ENCODE measurements at places on chromosomes 1 and 21.

GRCh38 chr1:228212415-228212965, 4.6 kb downstream of the OBSCN start:
- DNase-seq, result no peak

- DNase-seq, result no peak
Measured at GRCh38 chr1:198007687-198008607, 90.8 kb downstream of the LHX9 start.

DNA sequence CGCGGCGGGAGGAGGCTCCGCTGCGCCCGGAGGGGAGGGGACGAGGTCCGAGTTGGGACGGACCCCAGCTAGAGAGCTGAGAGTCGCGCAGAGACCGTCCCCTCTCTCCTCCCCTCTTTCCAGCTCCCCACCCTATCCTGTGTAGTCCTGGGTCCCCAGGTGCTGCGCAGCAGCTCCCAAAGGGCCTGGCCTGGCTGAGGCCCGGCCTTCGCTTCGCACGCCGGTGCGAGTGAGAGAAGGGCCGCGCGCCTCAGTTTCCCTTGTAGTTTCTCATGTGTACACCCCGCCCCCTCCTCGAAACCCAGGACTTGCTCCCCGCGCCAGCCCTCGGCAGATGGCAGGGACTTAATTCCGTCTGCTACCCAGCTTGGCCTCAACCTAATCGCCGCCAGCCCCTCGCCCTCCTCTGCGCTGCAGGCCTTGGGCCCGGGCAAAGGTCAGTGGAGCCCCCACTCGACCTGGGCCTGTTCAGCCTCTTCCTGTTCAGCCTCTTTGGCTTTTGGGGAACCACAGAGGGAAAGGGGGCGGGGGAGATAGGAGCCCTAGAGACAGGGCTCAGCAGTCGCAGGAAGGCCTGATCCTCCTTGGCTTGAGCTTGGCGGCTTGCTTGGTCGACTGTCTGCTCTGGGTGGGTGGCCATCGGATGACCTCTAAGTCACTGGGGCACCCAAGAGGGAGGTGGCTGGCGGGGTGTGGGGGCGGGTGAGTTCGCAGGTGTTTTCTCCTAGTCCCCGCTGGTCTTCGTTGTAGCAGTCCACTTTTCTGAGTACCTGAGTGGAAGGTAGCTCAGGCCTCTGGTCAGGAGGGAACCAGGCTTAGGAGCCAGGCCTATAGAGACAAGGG, 1.0 kb downstream of the ZNF687 start:
- DNase-seq, result no peak

- DNase-seq, result no peak
Measured at GRCh38 chr1:243505986-243506689, 250.3 kb downstream of the SDCCAG8 start.

GRCh38 chr1:167450843-167451242, 67.5 kb downstream of the CD247 start:
- no peak for DNase-seq

DNA sequence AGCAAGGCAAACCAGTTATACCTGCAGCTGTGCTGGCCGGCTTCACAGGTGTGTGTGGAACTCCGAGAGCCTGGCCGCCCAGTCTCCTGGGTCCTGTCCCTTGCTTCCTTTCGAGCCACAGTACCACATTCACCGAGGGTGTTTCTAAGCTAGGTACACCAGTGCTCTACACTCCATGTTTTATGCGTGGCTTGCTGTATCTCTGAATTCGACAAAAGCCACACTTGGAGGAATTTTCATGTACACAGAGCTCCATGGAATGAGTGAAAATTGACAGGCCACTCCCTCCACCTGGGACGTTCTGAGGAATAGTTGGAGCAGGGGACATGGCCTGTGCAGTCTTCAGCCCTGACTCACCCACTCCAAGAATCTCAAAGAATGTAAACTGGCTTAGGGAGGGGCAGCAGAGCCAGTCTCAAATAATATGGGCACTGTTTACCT, 14.0 kb downstream of the ETS2 start:
- no peak for DNase-seq

GRCh38 chr1:81174052-81174451, 626.7 kb upstream of the ADGRL2 start:
- no peak for DNase-seq

DNA sequence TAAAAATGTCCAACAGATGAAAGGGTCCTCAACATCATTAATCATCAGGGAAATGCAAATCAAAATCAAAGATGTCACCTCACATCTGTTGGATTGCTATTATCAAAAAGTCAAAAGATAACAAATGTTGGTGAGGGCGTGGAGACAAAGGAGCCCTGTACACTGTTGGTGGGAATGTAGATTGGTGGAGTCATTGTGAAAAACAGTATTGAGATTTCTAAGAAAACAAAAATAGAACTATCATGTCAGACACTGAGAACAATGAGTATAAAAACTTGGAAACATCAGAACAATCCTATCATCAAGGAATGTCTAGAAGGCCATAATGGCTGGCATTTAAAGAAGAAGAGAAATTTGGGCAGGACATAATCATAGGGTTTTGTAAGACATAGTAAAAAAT, 209.2 kb upstream of the PTGFR start:
- no peak for DNase-seq

- peak; percentile 24 for DNase-seq
Measured at GRCh38 chr1:2414297-2414958, 2.1 kb upstream of the PEX10 start.

GRCh38 chr1:109231066-109231465, 17.3 kb downstream of the SARS1 start:
- no peak for DNase-seq

GRCh38 chr1:231684356-231685244, 58.0 kb downstream of the DISC1 start:
- no peak for DNase-seq

DNA sequence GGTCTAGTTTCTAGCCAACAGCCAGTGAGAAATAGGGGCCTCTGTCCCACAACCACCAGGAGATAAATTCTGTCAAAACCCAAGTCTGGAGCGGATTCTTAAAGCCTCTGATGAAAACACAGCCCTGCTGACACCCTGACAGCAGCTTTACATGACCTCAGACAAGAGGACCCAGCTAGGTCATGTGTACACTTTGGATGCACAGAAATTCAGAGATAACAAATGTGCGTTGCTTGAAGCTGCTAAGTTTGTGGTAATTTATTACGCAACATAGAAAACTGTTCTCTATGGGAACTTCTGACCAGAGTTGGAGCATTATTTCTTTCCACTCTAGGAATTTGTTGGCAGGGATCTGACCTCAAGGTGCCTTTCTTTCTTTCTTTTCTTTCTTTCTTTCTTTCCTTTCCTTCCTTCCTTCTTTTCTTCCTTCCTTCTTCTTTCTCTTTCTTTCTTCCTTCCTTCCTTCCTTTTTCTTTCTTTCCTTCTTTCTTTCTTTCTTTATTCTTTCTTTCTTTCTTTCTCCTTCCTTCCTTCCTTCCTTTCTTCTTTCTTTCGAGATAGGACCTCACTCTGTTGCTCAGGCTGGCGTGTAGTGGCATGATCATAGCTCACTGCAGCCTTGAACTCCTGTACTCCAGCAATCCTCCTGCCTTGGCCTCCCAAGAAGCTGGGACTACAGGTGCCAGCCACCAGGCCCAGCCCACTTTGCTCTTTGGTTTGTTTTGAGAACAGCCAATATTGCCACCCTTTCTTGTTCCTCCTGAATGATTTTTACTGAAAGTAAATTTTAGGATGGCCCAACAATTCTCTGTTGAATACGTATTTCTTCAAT, 14.9 kb upstream of the HMGCS2 start:
- DNase-seq, result no peak

GRCh38 chr1:200619894-200620272, 668 bp downstream of the KIF14 start:
- DNase-seq, result no peak

GRCh38 chr1:116754198-116754977, at the start of gene CD2:
CD2 (plus strand) TSS chr1:116754430; CDS start chr1:116754493, 63 bp downstream.
- DNase-seq, result no peak

DNA sequence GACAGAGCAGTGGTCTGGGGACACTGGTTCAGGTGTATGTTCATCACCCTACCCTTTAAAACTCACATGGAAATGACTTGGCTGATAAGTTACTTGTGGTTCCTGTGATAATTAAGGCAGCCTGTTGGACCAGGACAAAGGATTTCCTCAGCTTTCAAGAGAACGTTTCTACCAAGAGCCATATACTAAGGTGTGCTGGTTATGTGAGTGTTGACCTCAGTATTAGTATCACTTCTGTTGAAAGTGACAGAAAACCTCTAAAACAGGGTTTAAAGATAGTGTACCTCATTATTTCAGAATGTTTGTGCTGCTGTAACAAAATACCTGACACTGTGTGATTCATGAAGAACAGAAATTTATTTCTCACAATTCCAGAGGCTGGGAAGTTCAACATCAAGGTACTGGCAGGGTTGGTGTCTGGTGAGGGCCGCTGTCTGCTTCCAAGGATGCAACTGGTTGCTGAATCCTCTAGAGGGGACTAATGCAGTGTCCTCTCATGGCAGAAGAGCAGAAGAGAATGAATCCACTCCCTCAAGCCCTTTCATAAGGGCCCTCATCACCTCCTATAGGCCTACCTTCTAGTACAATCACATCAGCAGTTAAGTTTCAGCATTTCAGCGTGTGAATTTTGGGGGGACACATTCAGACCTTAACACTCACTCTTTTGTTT, 54.9 kb downstream of the UCK2 start:
- DNase-seq, result no peak

- DNase-seq, result no peak
Measured at GRCh38 chr1:46303872-46304326, 401 bp downstream of the UQCRH start.

DNA sequence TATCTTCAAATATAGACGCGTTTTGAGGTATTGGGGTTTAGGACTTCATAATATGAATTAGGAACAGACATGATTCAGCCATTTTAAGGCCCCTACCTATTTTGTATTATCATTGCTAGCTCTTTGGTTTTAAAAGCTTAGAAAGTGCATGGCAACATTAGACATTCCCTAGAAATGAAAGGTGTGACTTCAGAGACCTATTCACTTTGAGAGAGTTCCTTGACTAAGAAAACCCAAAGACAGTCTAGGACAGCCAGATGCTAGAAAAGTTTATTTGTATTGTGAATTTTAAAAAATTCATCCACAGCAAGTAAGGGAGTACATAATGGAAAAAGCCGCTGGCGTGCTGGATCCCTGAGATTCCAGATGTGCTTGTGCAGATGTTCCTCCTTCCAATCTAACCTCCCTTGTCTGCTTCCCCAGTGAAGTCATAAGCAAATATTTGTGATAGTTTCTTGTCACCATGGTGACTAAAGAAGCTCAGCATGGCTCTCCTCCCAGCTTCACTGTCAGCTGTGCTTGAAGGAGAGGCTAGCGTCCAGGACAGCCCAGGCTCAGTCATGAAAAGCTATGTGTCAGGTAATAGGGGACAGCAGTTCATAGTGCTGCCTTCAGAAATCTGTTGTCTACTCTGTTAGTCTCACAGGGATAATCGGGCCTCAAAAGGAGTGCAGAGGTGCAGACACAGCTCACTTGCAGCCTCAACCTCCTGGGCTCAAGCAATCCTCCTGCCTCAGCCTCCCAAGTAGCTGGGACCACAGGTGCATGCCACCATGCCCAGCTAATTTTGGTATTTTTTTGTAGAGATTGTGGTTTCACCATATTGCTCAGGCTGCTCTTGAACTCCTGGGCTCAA, 34.8 kb downstream of the KPNA6 start:
- peak; percentile 44 for DNase-seq

DNA sequence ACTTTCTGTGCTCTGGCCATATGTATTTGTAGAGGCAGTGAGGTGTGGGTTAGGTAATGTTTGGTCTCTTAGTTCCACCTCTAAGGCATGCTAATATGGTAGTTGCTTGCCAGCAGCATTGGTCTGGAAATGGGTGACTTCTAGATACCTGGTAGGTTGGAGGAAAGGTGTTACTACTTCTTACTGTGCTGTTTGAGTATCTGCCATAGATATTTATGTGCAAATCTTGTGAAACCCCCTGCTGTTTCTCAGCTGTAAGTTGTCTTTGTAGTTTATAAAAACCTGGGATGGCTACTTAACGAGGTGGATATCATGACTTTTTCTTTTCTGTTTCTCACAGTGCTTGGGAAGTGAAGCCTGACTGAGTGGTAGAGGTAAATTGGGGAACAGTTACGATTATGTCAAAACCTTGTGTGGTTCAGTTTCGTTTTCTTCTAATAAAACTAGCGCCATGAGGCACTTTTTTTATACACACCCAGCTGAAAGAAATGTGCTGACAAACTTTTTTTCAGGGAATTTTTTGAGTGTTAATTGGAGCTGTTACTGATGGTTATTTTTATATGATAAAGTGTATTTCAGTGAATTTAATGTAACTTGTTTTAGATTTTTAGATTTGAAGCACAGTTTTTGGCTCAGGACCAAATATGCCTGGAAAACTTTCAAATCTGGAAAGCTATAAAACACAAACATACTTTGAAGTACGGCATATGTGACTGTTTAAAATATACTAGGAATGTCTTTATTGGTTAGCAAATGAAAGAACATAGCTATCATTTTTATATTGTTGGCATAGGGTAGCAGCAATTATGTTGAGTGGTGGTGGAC, 42.1 kb downstream of the CAMSAP2 start:
- peak; percentile 50 for DNase-seq

DNA sequence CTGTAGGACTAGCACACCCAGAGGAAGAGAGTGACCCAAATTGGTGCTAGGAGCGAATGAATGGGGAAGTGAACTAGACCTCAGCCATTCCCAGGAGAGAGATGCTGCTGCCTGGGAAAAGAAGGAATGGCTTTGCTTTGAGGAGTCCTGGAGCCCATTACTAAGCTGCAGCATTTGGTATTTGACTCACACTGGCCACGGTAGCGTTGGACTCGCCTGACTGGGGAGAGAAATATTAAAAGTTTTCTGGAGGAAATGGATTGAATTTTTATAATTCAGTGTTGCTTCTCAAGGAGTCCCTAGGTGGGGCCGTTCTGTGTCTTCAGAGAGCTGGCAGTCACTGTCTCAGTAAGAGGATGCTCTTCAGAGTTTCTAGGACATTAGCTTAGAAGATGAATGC, 40.2 kb downstream of the PIK3CD start:
- no peak for DNase-seq

- DNase-seq, result no peak
Measured at GRCh38 chr1:162070094-162070748, 730 bp downstream of the NOS1AP start.

- no peak for DNase-seq
Measured at GRCh38 chr1:65025794-65026193, 59.4 kb upstream of the JAK1 start.

DNA sequence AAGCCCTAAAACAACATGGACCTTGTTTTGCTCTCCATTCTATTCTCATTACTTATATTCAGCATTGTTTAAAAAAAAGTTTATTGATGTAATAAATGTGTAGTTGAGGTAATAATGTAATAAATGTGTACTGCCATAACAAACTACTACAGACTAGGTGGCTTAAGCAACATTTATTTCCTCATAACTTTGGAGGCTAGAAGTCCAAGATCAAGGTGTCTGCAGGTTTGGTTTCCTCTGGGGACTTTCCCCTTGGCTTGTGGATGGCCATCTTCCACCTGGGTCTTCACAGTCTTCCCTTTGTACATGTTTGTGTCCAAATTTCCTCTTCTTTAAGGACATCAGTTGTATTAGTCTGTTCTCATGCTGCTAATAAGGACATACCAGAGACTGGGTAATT, 93.1 kb downstream of the LMO4 start:
- DNase-seq, result no peak

Measured in fibroblast of skin of left quadriceps (primary cell).